Articular chondrocyte of knee joint (primary cell): ENCODE measurements at places on chromosomes 12 and 14. TPM values are rescaled to one million over a fixed set of nuclear protein-coding genes. Genes with fewer than 3 reads are reported as not detected.

STXBP6 gene
- total RNA-seq, result 1.0 and 1.2 TPM in 2 replicates

MYRFL gene
- total RNA-seq, result under 0.01 TPM in 1 of 2 replicates, not detected in the other

METAP2 gene
- 101 and 106 TPM in 2 replicates for total RNA-seq

IRF9 gene
- 76.1 and 78.0 TPM in 2 replicates for total RNA-seq

ZNF605 gene
- 15.7 and 22.5 TPM in 2 replicates for total RNA-seq

RIN3 gene
- total RNA-seq, result 9.7 and 13.3 TPM in 2 replicates
